T-helper 9 cell (primary cell): ENCODE measurements at places on chromosomes 3 and 15.
A peak's percentile ranks its signal among the peaks of the same experiment; 100 is the strongest.

- no peak for DNase-seq
Measured at GRCh38 chr15:83204697-83205096, 2.9 kb downstream of the HDGFL3 start.

DNA sequence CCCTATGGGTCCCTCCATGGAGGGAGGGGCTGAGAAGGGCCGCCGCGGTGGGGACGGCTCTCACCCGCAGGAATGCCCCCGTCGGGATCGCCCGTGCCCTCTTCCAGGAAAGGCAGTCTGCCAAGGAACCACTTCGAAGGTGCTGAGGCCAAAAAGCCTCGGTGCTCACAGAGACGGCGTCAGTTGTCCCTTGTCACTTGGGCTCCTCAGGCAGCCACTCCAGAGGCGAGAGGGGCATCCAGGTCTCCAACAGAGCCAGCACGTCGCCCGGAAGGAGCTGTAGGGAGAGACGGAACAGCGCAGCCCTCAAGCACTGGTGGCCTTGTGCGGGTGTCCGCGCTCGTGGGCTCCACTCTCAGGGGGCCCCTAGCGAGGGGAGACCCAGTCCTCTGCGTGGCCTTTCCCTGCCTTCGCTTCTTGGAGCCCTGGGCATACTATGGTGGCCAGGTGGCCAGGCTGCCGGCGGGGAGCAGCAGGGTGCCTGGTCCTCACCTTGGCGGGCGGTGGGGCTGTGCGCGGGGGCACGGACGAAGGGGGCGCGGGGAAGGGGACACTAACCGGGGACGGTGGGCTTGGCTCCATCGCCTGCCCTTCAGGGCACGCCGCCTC lies 994 bp downstream of the MESP1 start:
- no peak for DNase-seq

DNA sequence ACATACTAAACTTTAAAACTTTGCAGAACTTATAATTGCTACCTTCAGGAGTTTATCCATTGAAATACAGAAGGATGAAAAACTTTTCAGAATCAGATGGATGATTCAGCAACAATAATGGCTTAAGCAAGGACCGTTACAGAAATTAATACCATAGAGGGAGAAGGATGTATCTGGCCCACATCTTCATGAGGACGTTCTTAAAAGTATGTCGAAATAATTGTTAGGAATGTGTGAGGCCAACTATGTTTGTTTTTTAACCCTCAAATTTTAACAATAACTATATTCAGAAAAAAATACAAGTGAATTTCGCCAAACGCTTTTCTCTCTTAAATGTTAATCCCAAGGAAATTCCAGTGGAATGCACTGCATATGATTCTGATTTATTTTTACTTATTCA lies 105.2 kb upstream of the EPHA3 start:
- no peak for DNase-seq

- DNase-seq: no peak
Measured at GRCh38 chr3:194076475-194076874, 59.5 kb upstream of the HES1 start.

DNA sequence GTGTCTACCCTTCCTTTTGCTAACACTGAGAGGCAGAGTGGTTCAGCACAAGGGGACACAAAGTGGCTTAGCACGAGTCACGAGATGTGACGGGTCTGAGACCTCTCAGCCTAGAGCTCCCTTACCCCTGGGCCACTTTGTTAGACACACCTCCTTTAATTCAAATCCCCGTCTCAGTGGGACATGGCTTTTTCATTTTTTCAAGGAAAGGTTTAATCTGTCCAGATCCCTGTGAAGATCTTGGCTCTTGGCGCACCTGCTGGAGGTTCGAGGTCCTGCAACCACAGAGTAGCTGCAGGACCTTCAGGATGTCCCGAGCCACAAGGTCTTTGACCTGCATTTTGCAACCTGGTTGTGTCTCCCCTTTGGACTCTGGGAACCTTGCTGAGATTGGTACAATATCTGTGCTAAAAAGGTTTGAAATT lies 52.0 kb downstream of the LPP start:
- no peak for DNase-seq

GRCh38 chr3:36095238-36095637 lies 285.1 kb upstream of the STAC start:
- no peak for DNase-seq

DNA sequence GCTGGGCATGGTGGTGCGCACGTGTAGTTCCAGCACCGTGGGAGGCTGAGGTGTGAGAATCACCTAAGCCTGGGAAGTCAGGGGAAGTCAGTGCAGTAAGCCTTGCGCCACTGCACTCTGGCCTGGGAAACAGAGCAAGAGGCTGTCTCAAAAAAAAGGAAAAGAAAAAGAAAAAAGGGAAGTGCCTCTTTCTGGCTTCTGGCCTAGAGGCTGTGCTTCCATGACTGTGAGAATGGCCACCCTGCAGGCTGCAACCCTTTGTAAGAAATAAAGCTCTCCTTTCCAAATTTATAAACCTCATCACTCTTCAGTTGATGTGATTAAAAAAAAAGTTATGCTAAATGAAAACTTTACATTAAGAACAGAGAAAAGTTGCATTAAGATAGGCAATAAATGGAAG lies 774.3 kb downstream of the TUSC7 start:
- DNase-seq: no peak

DNA sequence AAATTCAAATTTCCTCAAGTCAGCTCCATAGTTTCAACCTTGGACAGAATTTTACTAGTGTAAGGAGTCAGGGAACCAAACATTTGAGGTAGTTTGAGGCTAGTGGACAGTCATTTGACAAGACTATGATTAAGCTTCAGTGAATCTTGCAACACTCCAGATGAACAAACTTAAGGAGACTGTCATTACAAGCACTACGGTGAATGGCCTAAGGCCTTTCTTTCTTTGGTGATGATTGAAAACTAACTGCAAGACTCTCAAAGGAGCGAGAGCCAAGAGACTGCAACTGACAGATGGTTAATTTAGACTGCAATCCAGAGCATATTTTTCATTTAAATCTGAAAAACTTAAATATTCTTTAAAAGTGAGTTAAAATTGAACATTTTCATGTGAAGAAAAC lies 272.3 kb upstream of the NECTIN3 start:
- no peak for DNase-seq

DNA sequence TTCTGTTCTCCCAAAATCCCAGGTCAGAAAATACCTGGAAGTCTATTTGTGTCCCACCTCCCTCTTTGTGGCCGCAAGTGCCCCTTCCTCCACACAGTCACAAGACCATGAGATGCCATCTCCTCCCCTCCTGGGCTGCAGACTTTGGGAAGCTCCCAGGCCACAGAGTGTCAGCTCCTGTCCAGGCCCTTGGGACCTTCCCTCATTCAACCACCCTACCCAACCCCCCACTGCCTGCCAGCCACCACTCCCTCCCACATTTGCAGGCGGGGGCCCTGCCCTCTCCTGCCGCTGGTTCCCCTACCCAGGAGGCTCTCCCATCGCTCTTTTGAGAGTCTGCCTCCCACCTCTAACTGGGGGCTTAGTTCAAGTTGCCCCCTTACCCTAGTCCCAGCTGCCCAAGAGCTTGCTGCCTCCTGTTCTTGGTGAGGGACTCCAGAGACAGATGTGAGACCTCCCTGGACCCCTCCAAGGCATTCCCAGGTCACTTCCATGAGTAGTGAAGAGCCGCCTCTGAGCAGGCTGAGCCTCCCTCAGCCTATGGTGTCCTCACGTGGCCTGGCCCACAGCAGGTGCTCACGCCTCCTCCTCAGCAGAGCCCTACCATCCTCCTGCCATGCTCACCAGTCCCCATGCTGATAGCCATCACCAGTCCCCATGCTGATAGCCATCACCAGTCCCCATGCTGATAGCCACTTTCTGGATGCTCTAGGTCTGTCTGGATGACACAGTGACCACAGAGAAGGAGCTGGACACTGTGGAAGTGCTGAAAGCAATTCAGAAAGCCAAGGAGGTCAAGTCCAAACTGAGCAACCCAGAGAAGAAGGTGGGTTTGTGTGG lies 15.9 kb upstream of the STAB1 start:
- DNase-seq: no peak

DNA sequence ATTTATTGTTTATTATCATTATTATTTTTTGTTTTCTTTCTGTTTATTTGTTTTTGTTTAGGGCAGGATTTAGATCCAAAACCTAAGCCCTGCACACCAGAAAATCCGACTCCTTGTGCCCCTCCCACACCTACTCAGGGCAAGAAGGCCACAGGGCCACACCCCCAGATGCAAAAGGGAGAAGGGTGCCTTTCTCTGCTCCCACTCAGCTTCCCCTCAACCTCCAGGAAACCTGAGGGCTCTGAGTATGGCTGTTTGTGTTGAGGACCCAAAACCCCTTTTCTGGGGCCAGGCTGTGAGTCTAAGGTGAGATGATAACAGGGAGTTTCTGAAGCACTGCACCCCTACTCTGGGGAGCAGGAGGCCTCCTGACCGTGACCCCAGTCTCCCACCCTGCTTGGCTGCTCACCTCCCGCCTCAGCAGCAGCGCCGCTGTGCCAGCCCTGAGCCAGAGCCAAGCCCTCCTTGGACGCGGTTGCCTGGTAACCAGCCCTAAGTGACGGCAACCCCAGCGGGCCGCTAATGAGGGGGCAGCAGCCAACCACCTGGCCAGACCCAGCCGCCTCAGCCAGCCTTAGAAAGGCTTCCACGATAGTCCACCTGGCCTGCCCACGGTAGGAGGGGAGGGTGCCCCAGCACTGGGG lies 6.4 kb upstream of the C15orf39 start:
- no peak for DNase-seq

DNA sequence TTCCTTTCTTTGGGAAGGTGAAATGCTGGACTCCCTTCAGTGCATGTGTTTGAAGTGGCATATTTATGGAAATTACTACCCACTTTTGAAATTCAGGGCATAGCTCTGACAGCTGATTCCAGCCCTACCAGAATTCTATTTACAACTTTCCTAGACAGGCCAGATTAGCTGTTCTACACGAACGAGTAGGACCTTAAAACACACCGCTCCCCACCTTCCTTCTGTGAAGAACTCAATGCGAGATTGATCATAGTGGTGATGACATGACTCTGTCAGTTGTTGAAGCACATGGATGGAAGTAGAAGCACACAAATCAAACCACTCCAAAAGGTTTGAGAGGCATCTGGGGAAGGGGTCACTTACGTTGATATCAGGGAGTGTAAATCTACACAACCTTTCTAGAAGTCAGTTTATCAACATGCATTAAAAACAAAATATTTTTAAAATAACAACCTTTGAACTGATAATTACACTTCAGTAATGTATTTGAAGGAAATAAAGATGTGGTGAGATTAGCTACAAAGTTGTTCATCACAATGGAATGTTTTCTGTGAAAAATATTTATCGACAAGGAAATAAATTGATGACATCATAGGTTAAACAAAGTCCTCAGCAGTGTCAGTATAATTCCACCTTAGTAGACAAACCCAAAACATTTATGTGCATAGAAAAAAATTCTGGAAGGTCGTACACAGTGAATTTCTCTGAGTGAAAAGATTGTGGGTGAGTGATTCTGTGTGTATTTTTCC lies 29.8 kb downstream of the RARB start:
- no peak for DNase-seq

GRCh38 chr15:57090496-57090859 lies 172.0 kb downstream of the TCF12 start:
- DNase-seq: no peak

- DNase-seq: no peak
Measured at GRCh38 chr15:69380100-69380725, 33.9 kb upstream of the KIF23 start.

GRCh38 chr3:185933374-185934173 lies 4.2 kb downstream of the TRA2B start:
- DNase-seq: no peak

DNA sequence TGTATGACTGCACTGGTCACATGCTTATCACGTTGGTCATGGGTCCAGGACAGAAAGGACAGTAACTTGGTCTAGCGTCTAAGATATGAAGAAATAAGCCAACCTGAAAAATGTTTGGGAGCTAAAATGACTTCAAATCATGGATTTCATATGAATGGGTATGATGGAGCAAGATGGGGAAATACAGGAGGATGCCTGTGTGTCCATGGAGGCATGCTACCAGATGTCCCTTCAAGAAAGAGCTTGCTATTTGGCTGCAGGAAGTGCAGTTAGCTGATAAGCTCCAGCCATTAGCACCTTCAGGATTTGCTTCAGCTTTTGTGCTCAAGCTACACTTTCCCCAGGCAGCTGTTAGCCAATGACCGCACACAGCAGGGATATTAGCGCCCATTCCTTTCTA lies 164.6 kb upstream of the THBS1 start:
- no peak for DNase-seq

GRCh38 chr15:96331144-96331944 lies 844 bp downstream of the NR2F2 start:
- DNase-seq: no peak

DNA sequence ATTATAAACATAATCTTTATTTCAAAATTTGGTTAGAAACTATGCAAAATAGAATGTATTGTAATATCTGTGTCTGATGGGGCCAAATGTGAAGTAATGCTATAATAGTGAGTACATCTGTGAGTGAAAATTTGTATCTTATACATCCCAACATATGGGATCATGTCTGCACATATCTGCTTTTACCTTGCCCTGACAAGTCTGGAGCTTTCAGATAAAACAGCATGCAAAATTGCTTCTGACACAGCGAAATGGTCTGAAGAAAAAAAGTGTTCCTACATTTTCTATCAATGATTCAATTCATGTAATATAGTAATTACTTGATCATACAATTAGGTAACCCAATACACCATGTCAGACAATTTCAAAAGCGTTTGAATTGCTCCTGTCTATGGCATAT lies 58.1 kb upstream of the P3H2 start:
- no peak for DNase-seq

DNA sequence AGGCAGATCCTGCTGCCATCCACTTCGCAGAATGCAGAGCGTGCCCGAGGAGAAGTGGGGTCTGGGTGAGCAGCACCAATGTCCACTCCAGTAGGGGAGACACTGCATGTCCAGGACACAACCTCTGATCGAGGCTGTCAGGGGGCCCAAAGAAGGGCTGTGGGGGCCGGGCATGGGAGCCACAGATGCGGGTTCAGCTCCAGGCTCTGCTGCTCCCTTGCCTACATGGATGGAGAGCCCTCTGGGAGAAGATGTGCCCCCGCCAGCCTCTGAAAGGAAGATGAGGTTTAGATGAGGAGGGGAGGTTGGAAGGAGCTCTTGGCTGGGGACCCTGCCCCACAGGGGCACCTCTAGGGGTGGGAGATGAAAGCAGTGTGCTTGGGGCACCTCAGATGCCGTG lies 75.4 kb downstream of the KLF13 start:
- no peak for DNase-seq

- no peak for DNase-seq
Measured at GRCh38 chr3:152084441-152085158, 184.1 kb upstream of the MBNL1 start.

GRCh38 chr15:89740137-89740536 lies 10.9 kb downstream of the MESP1 start:
- peak; percentile 29 for DNase-seq

DNA sequence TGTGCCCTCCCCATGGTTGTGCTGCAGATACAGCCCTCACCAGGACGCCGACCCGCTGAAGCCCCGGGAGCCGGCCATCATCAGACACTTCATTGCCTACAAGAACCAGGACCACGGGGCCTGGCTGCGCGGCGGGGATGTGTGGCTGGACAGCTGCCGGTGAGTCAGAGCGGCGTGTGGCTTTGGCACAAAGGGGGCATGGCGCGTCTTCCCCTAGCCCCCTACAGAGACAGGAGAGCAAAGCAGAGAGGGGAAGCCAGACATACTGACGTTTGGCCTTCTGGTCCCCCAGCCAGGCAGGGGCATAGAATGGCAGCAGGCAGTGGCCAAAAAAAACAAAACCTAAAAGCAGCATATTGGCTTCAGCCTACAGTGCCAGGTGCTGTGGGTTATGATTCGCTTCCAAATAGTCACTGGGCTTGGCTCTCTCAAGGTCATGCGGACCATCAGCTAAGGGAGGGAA lies 64.0 kb downstream of the MESD start:
- no peak for DNase-seq
